ENCODE measurements at places on chromosomes 1 and 21. TPM values are rescaled to one million over a fixed set of nuclear protein-coding genes. Genes with fewer than 3 reads are reported as not detected.

Gene SAMD11
- 44.3 TPM for total RNA-seq

GRCh38 chr1:24321697-24322469, 2.7 kb downstream of the GRHL3 start:
- no peaks in the 10 kb centered on the region for H3K36me3 ChIP-seq
- H3K27ac ChIP-seq: no peak overlapping the region
- H3K4me3 ChIP-seq: peak overlapping the region; percentile 28
- no peaks in the 10 kb centered on the region for H3K27me3 ChIP-seq
- H3K4me1 ChIP-seq: no peaks in the 10 kb centered on the region
- DNase-seq: peak; percentile 72

Gene SERTAD4
- 4.5 TPM for total RNA-seq

Gene ADORA3
- total RNA-seq: 10.5 TPM

Gene LRRIQ3
- 0.36 TPM for total RNA-seq

Gene RORC
- total RNA-seq: not detected

DNA sequence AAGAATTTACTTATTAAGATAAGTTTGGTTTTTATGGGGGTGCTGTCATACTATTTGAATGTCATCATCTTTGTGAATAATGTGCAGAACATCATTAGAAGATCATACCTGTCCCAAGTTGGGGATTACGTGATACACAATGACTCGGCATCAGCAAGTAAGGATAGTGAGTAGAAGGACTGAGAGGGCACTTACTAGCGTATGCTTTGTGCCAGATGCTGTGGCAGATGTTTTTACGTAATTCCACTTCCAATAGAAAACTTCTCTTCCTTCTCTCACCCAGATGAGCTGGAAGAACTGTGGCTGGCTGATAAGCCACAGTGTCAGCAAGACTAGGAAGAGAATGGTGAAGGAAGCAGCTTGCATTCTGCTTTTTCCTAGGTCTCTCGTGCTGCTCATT, 28.1 kb upstream of the TGFB2 start:
- H3K4me3 ChIP-seq: no peak overlapping the region
- no peaks in the 10 kb centered on the region for H3K27me3 ChIP-seq
- H3K36me3 ChIP-seq: no peaks in the 10 kb centered on the region
- no peak overlapping the region for H3K27ac ChIP-seq

GRCh38 chr1:56149761-56150160, 429.6 kb downstream of the PLPP3 start:
- no peaks in the 10 kb centered on the region for H3K4me1 ChIP-seq
- H3K27me3 ChIP-seq: no peaks in the 10 kb centered on the region
- H3K27ac ChIP-seq: no peak overlapping the region
- no peak overlapping the region for H3K4me3 ChIP-seq
- DNase-seq: no peak
- no peaks in the 10 kb centered on the region for H3K36me3 ChIP-seq

GRCh38 chr1:24199291-24199900, 12.3 kb upstream of the IFNLR1 start:
- no peaks in the 10 kb centered on the region for H3K27me3 ChIP-seq
- H3K36me3 ChIP-seq: no peaks in the 10 kb centered on the region
- peak; percentile 68 for DNase-seq
- H3K4me3 ChIP-seq: no peak overlapping the region

Gene CHRM3
- total RNA-seq: 4.0 TPM

Gene GABPA
- 20.3 TPM for total RNA-seq

All from aorta (tissue), 5 donors.